ENCODE measurements at places on chromosomes 3 and 15. TPM values are rescaled to one million over a fixed set of nuclear protein-coding genes. Genes with fewer than 3 reads are reported as not detected.
A peak's percentile ranks its signal among the peaks of the same experiment; 100 is the strongest.

DNA sequence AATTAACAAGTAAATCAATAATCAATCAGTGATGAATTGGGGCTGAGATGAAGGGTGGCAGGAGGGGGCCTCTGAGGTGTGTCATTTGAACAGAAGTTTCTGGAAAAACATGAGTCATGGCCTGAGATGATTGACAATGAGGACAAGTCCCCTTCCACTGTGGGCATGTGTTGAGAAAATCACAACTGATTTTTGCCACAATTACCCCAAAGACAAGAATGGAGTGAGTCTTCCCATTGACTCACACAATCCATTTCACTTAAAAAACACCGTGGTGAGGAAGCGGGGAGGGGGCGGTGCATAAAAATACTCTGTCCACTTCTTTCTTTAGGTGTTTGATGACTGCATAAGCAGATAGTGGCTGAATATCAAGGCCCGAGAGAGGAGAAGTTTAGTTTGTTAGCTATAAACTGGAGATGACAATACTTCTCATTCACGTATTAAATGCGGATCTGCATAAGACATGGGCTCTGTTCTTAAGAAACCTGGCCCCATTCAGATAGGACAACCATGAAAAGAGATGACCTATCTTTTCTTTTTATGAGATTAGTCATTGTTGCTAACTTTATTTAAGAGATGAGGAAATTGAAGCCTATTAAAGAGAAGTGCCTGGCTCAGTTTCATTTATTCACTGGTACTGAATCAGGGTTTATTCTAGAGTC is 34.7 kb downstream of the SHC4 start:
- H3K4me3 ChIP-seq = no peak overlapping the region
- no peak for DNase-seq
- no peak overlapping the region for H3K27ac ChIP-seq
- H3K27me3 ChIP-seq = no peaks in the 10 kb centered on the region
- no peaks in the 10 kb centered on the region for H3K36me3 ChIP-seq

DNA sequence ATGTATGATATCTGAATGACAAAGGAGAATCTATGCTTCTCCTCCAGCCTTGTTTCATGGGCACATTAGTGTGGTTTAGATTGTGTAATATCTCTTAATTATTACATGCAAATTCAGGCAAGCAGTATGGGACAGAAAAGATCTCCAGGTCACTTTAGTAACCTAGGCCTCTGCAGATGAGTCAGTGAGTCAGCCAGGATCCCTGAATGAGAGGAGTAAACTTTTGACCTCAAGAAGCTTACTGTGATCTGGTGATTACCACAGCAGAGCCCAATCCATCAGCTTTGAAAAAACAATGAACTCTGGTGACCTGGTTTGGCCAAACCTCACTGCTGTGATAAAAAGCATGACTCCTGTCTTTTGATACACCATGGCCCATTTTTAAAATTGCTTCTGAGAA is 107.8 kb downstream of the LRRN1 start:
- no peak for DNase-seq
- no peak overlapping the region for H3K4me3 ChIP-seq
- H3K4me1 ChIP-seq = no peaks in the 10 kb centered on the region
- H3K27ac ChIP-seq = no peak overlapping the region
- H3K36me3 ChIP-seq = no peaks in the 10 kb centered on the region

SPATA12 gene
- total RNA-seq = not detected

PLSCR2 gene
- not detected for total RNA-seq

MKRN3 gene
- under 0.01 TPM for total RNA-seq

DNA sequence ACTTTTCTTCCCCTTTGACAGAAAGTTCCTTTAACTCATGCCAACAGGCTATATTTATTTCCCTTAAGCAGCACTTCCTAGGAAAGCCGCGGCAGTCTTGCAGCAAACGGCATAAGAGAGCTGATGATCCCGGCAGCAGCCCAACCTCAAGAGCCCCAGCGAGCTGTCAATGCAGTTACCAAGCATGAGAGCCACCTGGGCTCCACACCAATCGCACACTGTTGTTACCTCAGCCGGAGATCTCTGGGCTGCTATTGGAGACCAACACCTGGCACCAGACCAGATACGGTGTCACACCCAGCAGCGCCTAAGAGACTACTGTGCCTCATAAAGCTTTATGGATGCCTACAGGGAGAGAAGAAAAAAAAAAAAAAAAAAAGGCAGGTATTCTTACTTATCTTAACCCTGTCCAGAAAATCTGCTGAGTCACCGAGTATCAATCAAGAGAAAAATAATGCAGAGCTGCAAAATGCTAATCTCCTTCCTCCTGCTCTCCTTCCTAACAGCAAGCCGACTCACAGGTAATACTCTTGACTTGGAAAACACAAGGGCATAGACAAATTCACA is 11.7 kb downstream of the ABCC5 start:
- no peaks in the 10 kb centered on the region for H3K27me3 ChIP-seq
- no peak overlapping the region for H3K27ac ChIP-seq
- peaks cover 3% of the 10 kb centered on the region for H3K4me1 ChIP-seq
- peak; percentile 64 for DNase-seq
- H3K36me3 ChIP-seq = no peaks in the 10 kb centered on the region

- H3K27ac ChIP-seq = no peak overlapping the region
- no peaks in the 10 kb centered on the region for H3K36me3 ChIP-seq
- no peak overlapping the region for H3K4me3 ChIP-seq
- no peaks in the 10 kb centered on the region for H3K27me3 ChIP-seq
- no peak for DNase-seq
- no peaks in the 10 kb centered on the region for H3K4me1 ChIP-seq
Measured at GRCh38 chr15:83993591-83993990, 242.0 kb upstream of the GOLGA6L4 start.

GRCh38 chr15:92471288-92471687 is 77.6 kb downstream of the ST8SIA2 start:
- H3K4me1 ChIP-seq = no peaks in the 10 kb centered on the region
- H3K36me3 ChIP-seq = no peaks in the 10 kb centered on the region
- H3K27me3 ChIP-seq = no peaks in the 10 kb centered on the region
- H3K27ac ChIP-seq = no peak overlapping the region
- H3K4me3 ChIP-seq = no peak overlapping the region
- no peak for DNase-seq

ERICH6 gene
- under 0.01 TPM for total RNA-seq

- no peaks in the 10 kb centered on the region for H3K4me1 ChIP-seq
- H3K4me3 ChIP-seq = no peak overlapping the region
- DNase-seq = no peak
- no peak overlapping the region for H3K27ac ChIP-seq
- H3K36me3 ChIP-seq = no peaks in the 10 kb centered on the region
Measured at GRCh38 chr15:69035205-69035917, 20.9 kb downstream of the NOX5 start.

DNA sequence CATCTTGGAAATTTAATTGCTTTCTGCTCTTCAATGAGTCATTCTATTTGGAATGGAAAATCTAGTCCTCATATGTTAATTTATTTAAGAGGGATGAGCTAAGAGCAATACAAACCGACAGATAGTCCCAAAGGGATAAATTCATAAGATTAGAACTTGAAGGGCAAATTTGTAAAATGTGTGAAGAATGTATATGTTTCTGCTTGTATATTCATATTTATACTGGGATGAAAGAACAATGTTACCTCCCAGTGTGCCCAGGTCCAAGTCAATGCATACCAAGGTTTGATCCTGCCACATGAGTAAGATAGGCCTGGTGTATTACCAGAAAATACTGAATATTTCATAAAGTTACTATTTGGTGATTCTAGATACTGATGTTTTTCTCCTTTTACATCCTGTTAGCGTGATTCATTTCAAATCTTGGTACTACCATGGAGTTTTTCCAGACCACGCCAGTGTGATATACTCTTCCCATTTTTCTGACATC is 255.6 kb upstream of the SEMA6D start:
- H3K36me3 ChIP-seq = no peaks in the 10 kb centered on the region
- H3K27me3 ChIP-seq = no peaks in the 10 kb centered on the region
- no peak overlapping the region for H3K4me3 ChIP-seq

GRCh38 chr15:43056696-43057095 is 49.1 kb downstream of the UBR1 start:
- H3K36me3 ChIP-seq = peaks cover 5% of the 10 kb centered on the region
- no peaks in the 10 kb centered on the region for H3K4me1 ChIP-seq
- H3K4me3 ChIP-seq = no peak overlapping the region
- DNase-seq = no peak

GHRL gene
- total RNA-seq = not detected

GRCh38 chr3:184511741-184512140 is 49.8 kb upstream of the EPHB3 start:
- DNase-seq = no peak
- no peak overlapping the region for H3K27ac ChIP-seq
- H3K27me3 ChIP-seq = peaks cover 53% of the 10 kb centered on the region
- no peaks in the 10 kb centered on the region for H3K36me3 ChIP-seq
- H3K4me3 ChIP-seq = no peak overlapping the region

- H3K4me3 ChIP-seq = no peak overlapping the region
- no peak overlapping the region for H3K27ac ChIP-seq
- DNase-seq = no peak
- no peaks in the 10 kb centered on the region for H3K36me3 ChIP-seq
- no peaks in the 10 kb centered on the region for H3K4me1 ChIP-seq
Measured at GRCh38 chr3:155316426-155316825, 22.9 kb upstream of the STRIT1 start.

P3H2 gene
- total RNA-seq = 4.6 TPM

ABHD5 gene
- total RNA-seq = 48.5 TPM

SUSD5 gene
- total RNA-seq = 2.3 TPM

DNA sequence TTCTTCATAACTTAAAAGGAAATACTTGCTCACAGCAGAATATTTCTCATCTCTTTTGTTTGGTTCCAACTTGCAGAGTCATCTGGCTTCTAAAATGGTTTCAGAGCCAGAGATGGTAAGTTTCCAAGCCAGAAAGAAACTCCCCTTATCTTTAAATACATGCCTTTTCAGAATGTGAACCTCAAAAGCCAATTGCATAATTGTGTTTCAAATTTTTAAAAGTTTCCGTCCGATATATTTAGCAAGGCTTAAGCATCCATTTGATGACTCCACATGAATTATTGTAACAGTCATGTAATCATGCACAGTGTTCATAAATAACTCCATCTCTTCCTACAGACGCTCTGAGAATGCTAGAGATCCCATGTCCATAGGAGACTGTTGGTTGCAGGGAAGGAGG is 40.6 kb upstream of the C3orf80 start:
- DNase-seq = peak; percentile 65
- H3K4me1 ChIP-seq = no peaks in the 10 kb centered on the region
- no peak overlapping the region for H3K27ac ChIP-seq
- no peaks in the 10 kb centered on the region for H3K36me3 ChIP-seq
- H3K4me3 ChIP-seq = no peak overlapping the region
- H3K27me3 ChIP-seq = peaks cover 2% of the 10 kb centered on the region

DNA sequence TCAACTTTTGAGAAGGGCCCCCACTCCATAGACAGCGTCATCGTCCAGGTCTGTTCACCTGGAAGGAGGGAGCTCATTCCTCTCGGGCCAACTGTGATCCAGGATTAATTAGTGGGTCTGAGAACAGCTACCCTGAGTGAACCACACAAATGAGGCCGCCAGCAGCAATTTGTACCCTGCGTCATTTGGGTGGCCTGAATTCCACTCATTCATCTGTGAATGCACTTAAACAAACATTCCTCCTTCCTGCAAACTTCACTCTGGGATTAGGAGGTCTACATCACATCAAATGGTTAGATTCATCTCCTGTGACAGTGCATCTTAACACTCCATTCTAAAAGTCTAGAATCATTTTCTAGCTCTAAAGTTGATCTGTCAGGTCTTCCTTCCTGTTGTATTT is 201.8 kb downstream of the GABRG3 start:
- H3K4me3 ChIP-seq = no peak overlapping the region
- no peaks in the 10 kb centered on the region for H3K4me1 ChIP-seq
- no peaks in the 10 kb centered on the region for H3K27me3 ChIP-seq
- no peak for DNase-seq
- H3K27ac ChIP-seq = no peak overlapping the region
- no peaks in the 10 kb centered on the region for H3K36me3 ChIP-seq

- no peak overlapping the region for H3K27ac ChIP-seq
- DNase-seq = no peak
- no peaks in the 10 kb centered on the region for H3K27me3 ChIP-seq
- no peaks in the 10 kb centered on the region for H3K36me3 ChIP-seq
- no peaks in the 10 kb centered on the region for H3K4me1 ChIP-seq
Measured at GRCh38 chr3:66344848-66345578, 124.2 kb downstream of the SLC25A26 start.

- no peaks in the 10 kb centered on the region for H3K4me1 ChIP-seq
- no peak overlapping the region for H3K27ac ChIP-seq
- DNase-seq = no peak
- H3K36me3 ChIP-seq = peaks cover 3% of the 10 kb centered on the region
Measured at GRCh38 chr3:136294176-136294575, 44.0 kb downstream of the PCCB start.

LRRN1 gene
- total RNA-seq = 0.33 TPM

DNA sequence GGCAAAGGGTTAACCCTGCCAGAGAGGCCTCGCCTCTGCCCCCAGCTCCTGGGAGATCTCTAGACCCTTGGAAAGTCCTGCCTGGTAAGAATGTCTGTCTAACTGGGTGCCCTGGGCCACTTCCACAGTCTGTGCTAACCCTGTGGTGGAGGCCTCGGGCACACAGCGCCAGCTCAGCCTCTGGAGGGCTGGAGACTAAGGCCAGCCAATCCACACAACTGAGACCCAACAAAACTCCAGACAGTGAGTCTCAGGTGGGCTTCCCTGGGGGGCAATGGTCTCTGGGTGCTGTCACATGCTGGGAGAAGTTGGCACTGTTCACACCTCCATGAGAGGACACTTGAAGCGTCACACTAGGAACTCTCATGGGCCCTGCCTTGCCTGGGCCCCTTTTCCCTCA is 19.5 kb downstream of the ZXDC start:
- no peaks in the 10 kb centered on the region for H3K4me1 ChIP-seq
- peaks cover 9% of the 10 kb centered on the region for H3K36me3 ChIP-seq
- no peaks in the 10 kb centered on the region for H3K27me3 ChIP-seq
- DNase-seq = no peak

SLC33A1 gene
- total RNA-seq = 21.5 TPM

GRCh38 chr3:139318826-139319225 is 25.0 kb upstream of the MRPS22 start:
- H3K36me3 ChIP-seq = no peaks in the 10 kb centered on the region
- H3K27me3 ChIP-seq = no peaks in the 10 kb centered on the region
- DNase-seq = no peak
- H3K27ac ChIP-seq = no peak overlapping the region
- H3K4me3 ChIP-seq = no peak overlapping the region

DNA sequence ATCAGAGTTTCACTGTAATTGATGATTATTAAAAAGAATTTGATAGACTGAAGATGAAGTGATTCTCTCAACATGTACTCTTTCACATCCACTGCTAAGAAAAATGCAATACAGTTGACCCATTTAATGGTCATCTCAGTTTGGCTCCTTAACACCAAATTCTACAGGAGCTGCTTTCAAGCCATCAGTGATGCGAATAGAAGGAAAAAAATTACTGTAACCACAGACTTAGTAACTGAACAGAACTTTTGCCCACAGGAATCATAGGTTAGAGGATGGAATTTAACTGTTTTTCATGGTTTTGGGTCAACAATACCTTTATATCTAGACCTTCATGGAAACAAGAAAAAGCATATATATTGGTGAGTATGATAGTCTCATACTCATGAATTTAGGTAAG is 633.5 kb downstream of the CADM2 start:
- H3K27ac ChIP-seq = no peak overlapping the region
- no peak overlapping the region for H3K4me3 ChIP-seq
- no peak for DNase-seq
- H3K36me3 ChIP-seq = no peaks in the 10 kb centered on the region

Measured in fibroblast of lung (primary cell).